ENCODE measurements at places on chromosomes 4 and X. TPM values are rescaled to one million over a fixed set of nuclear protein-coding genes. Genes with fewer than 3 reads are reported as not detected.

Gene SLC9A6
- 17.1 TPM for total RNA-seq

Gene CFP
- total RNA-seq: 2.2 TPM

GRCh38 chr4:136056748-136057147, 1475.5 kb downstream of the PCDH18 start:
- no peaks in the 10 kb centered on the region for H3K27me3 ChIP-seq
- no peak overlapping the region for H3K27ac ChIP-seq
- no peak overlapping the region for H3K4me3 ChIP-seq
- H3K36me3 ChIP-seq: no peaks in the 10 kb centered on the region
- no peaks in the 10 kb centered on the region for H3K4me1 ChIP-seq

DNA sequence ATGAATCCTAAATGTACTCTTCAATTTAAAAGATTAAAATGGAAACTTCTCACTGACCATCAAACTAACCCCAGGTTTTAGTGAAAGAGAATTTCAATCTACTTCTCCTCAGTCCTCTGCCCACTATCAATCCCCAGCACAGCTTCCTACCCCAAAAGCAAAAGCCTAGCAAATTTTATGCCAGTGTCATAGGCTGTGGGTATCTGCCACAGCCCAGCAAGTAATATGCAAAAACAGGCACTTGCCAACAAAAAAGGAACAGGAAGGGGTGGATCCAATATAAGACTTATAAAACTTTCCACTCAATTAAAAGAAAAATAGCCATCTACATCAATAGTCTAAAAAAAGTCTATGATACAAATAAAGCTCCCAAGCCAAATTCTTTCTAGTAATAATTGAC, 22.3 kb downstream of the CAMK2D start:
- no peaks in the 10 kb centered on the region for H3K36me3 ChIP-seq
- DNase-seq: no peak
- H3K4me1 ChIP-seq: peaks cover 16% of the 10 kb centered on the region
- H3K27ac ChIP-seq: no peak overlapping the region
- no peak overlapping the region for H3K4me3 ChIP-seq

- no peak for DNase-seq
- no peaks in the 10 kb centered on the region for H3K36me3 ChIP-seq
- no peaks in the 10 kb centered on the region for H3K4me1 ChIP-seq
- H3K27me3 ChIP-seq: no peaks in the 10 kb centered on the region
- H3K27ac ChIP-seq: no peak overlapping the region
These were observed 508.5 kb downstream of the CENPC start for GRCh38 chr4:67036791-67037190.
